ENCODE measurements at places on chromosomes 11 and 22.

DNA sequence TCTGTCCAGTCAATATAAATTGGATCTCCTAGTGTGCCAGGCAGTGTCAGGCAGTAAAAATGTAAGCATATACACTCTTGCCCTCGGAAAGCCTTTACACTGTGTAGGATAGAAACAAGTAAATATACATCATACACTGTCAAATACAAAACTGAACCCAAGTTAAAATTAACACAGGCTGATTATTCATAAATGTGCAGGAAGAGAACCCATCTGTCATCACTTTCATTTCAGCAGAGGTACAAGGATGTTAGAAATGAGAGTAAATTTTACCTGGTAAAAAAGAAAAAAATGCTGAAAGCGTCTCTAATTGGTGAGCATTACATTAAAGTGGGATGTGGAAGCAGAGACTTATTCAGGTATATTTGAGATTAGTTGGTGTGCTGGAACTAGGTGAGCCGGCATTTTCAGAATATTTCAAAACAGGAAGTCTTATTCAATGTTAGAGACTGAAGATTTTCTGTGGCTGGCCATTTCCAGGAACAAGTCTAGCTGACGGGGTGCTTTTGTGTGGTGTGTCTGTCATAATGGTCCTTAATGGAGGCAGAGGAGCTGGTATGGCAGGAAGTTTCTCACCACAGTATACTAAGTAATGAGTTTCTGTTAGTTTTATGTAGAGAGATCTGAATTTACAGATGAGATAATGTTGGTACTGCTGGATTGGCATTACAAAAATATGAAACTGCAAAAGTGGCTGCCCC, 192.6 kb downstream of the CASP12 start:
- no peak for DNase-seq

DNA sequence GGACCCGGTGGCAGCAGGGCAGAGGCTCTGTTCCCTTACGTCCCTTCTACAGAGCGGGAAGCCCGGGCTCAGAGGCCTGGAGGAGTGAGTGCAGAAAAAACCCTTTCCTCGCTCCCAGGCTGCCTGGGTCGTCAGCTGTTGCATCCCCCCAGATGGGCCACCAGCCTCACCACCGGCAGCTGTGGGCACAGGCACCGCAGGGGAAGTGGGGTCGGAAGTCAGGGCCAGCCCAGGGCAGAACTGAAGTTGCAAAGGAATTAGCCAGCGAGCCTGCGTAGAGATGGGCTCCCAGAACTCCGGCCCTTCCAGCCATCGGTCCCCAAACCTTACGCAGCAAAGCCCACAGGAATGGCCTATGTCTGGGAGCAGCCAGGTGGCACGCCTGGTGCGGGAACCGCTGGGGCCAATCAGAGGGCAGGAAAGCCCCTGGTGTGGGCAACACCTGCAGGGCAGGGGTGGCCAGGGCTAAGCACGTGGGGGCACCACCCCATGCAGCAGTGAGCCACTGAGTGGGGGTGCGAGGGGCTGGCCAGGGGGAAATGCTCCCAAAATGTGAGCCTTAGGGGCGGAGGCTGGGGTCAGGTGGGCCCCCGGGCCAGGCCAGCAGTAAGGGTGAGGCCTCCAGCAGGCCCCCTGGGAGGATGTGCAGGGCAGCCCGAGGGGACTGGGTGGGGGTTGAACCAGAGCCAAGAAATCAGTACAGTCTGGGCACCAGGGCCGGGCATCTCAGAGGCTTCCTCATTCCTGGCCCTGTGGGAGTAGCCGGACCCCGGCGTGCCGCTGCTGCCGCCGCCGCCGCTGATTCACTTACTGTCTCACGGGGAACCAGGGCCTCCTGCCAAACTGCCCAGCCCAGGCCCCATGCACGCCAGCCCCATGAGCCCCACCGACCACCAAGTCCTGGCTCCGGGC, 58.2 kb downstream of the WNT7B start:
- DNase-seq: no peak

GRCh38 chr11:45097721-45098493, 48.5 kb upstream of the PRDM11 start:
- peak; percentile 94 for DNase-seq

GRCh38 chr11:17021511-17021910, 7.3 kb upstream of the PLEKHA7 start:
- peak; percentile 50 for DNase-seq
